ENCODE measurements at places on chromosomes 12 and 14.

GRCh38 chr12:32365473-32366064, 33.8 kb upstream of the FGD4 start:
- DNase-seq: no peak

GRCh38 chr12:117733549-117733805, 235.3 kb downstream of the KSR2 start:
- no peak for DNase-seq

DNA sequence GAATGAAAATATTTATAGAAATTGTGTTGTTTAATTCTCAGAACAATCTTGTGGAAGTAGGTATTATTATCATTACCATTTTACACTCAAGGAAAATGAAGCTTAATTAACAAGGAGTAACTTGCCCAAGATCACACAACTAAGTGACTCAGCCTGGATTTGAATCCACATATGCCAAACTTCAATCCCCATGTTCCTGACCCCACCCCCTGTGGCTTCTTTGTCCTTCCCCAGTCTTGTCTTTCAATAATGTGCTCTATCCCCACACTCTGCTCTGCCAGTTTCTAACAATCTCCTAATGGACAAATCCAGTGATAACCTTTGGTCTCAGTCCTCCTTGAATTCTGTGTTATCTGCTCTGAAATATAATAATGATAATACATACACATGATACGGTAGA, 355.2 kb downstream of the BMP4 start:
- DNase-seq: no peak

- no peak for DNase-seq
Measured at GRCh38 chr14:68506645-68507419, 286.0 kb downstream of the ZFP36L1 start.

- no peak for DNase-seq
Measured at GRCh38 chr14:73259837-73260236, 22.5 kb downstream of the PAPLN start.

DNA sequence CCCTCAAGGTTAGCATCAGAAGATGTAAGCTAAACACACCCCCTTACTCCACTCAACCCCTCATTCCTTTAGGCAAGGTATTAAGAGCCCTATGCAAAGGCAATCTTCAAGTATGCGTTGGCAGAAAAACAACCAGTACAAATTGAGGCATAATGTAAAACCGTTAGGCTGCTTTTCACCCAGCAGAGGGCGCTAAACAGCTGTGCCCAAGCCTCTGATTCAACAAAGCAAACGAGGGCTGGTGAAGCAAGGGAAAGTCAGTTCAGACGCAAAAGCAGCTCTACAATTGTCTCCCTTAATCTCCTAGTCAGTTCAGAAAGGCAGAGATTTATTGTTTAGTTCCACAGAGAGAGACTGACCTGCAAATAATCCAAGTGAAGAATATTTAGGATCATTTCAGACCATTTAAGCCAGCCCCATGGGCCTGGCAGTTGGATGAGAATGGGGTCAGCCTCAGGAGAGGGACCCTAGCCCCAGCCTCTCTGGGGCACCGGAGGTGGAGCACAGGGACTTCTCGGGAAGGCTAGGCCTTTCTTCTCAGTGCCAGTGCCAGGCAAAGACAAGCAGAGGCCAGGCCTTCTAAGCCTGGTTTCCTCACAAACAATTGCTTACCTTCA, 23.5 kb downstream of the DCAF5 start:
- DNase-seq: peak; percentile 46

DNA sequence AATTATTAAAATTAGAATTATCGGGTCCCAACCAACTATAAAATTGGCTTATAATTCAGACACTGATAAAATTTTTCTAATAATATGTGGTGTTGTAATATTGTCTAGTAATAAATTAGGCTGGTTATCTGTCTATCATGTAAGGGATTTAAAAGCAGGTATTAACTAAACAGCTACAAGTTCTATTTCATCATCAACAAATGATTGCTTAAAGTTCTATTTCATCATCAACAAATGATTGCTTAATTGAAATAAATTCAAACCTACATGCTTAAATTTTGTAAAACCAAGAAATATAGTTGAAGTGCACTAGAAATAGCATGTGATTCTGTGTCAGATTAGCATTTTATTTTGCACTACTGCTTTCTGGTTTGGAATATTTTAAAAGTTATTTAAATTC, 34.1 kb downstream of the SLCO1A2 start:
- DNase-seq: no peak

DNA sequence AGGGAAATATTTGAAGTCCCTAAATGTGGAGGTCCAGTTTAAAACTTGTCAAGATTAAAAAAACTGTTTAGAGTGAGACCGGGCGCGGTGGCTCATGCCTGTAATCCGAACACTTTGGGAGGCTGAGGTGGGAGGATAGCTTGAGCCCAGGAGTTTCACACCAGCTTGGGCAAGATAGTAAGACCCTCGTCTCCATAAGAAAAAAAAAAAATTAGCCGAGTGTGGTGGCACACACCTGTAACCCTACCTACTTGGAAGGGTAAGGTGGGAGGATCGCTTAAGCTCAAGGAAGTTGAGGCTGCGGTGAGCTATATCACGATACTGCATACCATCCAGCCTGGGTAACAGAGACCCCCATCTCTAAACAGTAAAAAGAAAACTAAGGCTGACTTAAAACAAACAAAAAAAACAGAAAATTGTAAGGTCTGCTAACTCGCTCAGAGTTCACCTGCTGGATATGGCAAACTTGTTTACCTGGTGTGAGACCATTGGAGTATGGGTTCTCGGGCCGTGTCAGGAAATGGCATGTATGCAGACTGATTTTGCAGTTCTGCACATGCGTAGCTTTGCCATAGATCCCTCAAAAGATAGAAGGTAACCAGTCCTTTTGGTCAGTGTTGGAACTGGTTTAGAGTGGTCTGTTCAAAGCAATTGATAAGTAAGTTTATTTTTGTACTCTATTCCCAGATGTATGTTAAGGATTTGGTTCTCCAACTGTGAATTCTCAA, 2.1 kb downstream of the RNF10 start:
- no peak for DNase-seq

- no peak for DNase-seq
Measured at GRCh38 chr14:23932639-23933038, 20.9 kb upstream of the DHRS4 start.

DNA sequence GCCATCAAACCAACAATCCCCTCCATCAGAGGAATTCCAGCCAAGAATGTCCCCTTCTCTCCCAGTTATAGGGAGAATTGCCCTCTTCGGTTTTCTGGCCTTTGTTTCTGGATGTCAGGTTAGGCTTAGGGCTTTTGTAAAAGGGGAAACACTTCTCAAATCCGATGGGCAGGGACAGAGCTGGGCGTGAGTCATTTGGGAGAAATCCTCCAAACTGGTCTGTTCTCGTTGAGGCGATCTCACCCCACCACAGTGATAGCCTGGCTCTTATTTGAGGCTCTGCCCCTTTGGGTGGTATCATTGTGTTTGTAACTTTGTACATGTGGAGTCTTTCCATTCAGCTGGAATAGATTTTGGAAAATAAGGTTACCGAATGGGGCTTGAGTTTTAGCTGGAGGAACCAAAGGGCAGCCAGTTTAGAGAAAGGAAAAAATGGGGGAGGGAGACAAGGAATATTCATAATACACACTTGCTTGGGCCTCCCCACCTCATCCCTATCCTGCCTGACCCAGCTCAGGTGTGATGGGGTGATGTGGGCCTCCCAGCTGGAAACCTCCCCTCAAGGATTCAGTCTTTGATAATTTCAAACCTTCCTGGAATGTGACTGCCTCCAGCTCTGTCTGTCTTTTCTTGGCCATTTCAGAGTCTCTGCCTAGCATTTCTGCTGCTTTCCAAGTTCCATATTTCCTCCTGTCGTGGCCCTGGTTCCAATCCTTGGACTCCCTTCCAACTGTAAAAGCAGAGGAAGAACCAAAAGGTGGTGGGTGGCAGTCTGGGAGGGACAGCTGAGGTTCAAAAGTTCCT, 7.5 kb downstream of the HOXC4 start:
- no peak for DNase-seq

DNA sequence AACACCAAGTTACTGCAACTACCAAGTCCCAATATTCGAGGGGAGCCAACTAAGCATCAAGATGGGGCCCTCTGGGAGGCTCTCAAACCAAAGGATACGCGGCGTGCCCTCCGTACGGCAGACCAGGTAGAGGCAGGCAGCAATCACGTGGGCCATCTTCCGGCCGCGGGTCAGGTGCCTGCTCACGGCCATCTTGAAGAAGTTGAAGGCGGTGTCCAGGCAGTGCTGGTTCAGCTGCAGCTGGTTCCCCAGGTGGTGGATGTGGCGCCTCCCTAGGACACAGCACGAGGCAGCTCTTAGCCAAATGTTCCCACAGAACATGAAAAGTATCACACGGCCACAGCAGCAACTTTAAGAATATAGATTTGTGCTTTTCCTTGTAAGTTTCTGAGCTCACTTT, 24.3 kb downstream of the BTBD6 start:
- no peak for DNase-seq

- no peak for DNase-seq
Measured at GRCh38 chr12:20757-21156, 45.8 kb upstream of the IQSEC3 start.

- no peak for DNase-seq
Measured at GRCh38 chr14:102493096-102493495, 16.5 kb downstream of the ANKRD9 start.

DNA sequence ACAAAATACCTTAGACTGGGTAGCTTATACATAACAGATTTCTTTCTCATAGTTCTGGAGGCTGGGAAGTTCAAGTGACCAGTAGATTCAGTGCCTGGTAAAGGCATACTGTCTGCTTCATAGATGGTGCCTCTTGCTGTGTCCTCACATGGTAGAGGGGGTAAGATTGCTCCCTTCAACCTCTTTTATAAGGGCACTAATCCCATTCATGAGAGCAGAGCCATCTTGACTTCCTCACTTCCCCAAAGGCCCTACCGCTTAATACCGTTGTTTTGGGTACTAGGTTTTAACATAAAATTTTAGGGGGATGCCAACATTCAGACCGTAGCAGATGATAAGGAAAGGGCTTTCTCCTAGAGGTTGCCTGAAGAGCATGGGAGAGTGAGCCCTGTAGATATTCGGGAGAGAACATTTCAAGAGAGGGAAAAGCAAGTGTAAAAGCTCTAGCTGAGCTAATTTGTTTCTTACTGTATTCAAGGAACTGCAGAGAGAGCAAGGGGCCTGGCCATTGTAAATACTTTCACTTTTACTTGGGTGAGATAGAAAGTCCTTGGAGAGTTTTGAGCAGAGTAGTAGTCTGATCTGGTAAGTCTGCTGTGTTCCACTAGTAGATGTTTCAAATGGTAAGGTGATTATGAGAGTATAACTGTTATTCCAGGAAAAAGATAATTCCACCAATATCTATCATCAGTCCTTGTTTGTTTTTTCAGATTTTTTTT, 27.3 kb downstream of the FRS2 start:
- no peak for DNase-seq

DNA sequence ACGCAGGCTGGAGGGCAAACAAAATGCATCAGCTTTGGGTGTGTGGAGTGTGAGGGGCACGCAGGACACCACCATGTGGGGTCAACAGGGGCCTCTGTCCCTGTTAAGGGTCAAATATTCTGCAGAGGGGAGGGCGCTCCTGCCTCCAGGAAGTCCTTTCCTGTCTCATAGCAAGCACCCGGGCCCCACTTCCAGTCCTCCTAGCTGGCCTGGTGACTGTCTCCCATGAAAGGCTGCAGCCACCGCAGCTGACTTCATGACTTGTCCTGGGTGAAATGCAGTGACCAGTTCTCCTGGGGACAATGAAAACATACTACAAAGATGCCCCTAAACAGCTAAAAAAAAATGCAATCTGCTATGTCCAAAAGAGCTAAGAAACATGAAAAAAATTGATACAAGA, 53.6 kb downstream of the LGMN start:
- no peak for DNase-seq

GRCh38 chr12:50666023-50666422, 97.9 kb upstream of the ATF1 start:
- no peak for DNase-seq

- peak; percentile 71 for DNase-seq
Measured at GRCh38 chr14:96275177-96276112, 19.4 kb downstream of the BDKRB1 start.

DNA sequence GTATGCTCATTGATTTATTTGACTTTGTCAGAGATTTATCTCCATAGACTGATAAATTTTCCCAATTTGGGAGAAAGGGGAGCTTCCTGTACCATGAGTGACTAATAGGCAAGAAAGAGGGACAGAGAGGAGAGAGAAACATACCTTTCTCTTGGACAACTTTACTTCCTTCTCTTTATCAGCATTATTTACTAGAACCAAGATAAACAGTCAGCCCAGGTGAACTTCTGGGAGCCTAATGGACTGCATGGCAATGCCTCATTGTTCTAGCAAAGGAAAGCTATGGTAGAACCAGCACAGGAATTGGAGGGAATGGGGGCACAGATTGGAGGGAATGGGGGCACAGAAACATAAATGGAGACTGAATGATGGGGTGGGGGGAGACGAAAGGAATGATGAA, 63.4 kb upstream of the STXBP6 start:
- DNase-seq: no peak

DNA sequence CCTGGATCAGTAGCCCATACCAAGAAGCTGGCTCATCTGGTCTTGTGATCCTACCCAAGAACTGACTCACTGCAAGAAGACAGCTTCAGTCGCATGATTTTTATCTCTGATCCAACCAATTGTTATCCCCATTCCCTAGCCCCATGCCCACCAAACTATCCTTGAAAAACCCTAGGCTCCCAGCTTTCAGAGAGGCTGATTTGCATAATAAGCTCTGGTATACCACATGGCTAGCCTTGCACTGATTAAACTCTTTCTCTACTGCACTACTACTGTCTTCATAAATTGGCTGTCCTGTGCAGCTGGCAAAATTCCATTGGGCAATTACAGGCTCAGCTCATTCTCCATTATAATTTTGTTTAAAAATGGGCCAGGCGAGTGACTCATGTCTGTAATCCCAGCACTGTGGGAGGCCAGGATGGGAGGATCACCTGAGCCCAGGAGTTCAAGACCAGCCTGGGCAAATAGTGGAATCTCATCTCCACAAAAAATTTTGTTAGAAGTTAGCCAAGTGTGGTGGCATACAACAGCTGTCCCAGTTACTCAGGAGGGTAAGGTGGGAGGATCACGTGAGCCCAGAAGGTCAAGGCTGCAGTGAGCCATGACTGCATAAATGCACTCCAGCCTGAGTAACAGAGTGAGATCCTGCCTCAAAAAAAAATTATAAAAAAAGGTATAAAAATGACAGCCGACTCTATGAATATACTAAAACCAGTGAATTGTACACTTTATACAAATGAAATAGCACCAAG, 76.7 kb upstream of the EIF5 start:
- DNase-seq: no peak

- no peak for DNase-seq
Measured at GRCh38 chr12:2800046-2800570, 5.3 kb downstream of the FKBP4 start.

DNA sequence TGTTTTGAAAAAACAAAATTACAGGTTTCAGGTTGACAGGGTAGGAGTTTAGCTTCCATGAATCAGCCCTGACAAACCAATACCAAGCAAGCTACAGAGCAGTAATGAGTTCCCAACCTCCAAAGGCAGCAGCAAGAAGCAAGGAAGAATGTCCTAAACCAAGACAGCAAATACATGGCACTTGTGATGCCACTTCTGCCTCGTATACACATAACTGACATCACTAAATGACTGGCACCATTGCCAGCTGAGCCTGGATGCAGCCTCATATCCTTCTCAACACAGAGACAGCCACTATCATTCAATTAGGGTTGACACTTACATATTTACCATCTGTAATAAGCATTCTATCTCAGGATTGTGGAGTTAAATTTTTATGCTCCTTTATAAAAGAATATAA, 35.0 kb upstream of the MDM1 start:
- DNase-seq: no peak
